ENCODE measurements at places on chromosomes 4 and X.

DNA sequence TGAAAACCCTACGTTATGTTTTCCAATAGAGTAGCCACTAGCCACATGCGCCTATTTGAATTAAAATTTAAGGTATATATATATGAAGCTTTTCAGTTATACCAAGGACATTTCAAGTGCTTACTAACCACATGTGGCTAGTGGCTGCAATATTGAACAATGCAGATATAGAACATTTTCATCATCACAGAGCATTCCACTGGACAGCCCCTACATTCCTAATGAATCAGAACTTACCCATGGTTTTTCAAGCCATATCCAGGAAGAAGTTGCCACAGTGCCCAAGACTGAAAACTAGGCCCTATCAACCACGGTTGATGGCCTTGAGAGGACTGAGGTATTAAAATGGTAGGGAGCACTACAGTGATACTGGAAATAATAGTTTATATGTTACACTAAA, 29.7 kb downstream of the NEK1 start:
- no peak for DNase-seq

DNA sequence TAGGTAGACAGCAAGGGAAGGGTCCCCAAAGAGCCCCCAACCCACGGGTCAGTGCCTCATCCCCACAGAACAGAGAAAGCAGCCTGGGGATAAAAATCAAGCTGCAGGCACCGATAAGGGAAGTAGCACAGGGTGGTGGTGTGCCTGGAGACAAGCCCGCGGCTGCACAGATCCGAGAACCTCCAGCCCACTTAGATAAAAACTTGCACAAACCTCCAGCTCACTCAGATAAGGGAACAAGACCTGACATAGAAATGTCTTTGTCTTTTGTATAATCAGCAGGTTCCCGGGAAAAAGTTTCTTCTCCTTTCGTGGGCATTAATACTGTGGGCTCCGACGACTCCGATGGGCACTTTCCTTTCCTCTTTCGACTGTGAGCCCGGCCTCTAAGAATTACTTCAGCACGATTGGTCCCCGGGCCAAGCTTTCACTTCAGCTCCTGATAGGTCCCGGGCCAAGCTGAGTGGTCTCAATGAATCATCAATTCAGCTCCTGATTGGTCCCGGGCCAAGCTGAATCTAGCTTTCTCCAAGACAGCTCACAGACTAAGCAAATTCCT, 32.4 kb downstream of the PRDX4 start:
- DNase-seq: no peak

- DNase-seq: no peak
These were observed 446.9 kb downstream of the GRXCR1 start for GRCh38 chr4:43339435-43339834.

- no peak for DNase-seq
These were observed 981.3 kb downstream of the C4orf33 start for GRCh38 chr4:130077275-130077674.

GRCh38 chr4:2963966-2964471, 648 bp downstream of the GRK4 start:
- DNase-seq: no peak

GRCh38 chr4:113447769-113448168, 313.8 kb downstream of the CAMK2D start:
- DNase-seq: no peak

- DNase-seq: no peak
These were observed 519.2 kb downstream of the PCDH10 start for GRCh38 chr4:133668061-133668851.

GRCh38 chrX:71181558-71181909, 36.9 kb downstream of the NLGN3 start:
- DNase-seq: peak; percentile 32

DNA sequence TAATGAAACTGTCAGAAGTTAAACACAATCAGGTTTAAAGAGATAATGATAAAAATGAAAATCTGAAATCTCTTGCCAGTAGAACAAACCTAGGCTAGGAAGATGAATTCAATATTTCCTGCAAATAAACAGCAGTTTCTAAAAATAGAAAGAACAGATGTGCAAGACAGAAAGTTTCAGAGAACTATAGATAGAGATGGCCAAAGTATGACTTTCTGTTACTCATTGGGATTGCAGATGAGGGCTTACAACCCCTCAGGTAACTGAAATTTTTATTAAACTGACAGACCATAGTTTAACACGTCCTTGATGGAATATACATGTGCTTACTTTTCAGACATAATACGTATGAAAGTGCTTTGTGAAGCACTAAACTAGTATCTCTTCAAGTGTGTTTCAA, 82.3 kb upstream of the PPARGC1A start:
- no peak for DNase-seq

DNA sequence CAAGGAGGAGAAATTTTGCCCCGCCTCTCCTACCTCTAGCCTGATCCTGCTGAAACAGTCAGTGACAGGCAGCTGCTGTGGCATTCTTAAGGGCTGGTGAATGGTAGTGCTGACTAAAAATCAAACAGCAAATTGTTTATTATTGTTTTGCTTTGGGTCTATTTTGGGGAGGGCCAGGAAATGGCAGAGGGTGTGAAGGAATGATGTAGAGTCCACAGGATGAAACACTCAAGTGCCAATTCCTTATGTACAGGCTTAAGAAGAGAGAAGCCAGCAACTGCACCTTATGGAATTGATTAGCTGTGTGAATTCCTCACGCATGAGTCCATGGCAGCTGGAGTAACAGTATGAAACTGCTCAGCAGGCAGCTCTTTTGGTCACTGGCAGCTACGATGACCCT, 39.7 kb downstream of the VEGFC start:
- no peak for DNase-seq

DNA sequence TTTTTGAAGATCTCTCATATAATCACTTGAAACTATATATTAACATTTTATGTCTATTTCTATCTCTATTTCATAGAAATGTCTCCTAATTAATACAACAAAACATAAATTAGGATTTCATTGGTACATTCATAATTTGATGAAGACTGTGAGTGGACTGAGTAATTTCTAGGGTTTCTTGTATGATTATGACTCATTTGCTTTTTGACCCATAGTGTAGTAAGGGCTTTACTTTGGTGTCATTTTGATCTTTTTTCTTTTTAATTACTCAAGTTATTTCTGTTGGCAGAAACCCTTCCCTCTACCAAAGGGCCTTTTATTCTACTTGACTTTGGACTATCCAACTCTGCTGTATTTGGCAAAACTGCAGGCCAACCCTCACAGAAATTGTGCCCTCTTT, 207.9 kb upstream of the MAGEB16 start:
- no peak for DNase-seq

- no peak for DNase-seq
These were observed 57.3 kb upstream of the AP1S2 start for GRCh38 chrX:15911734-15912550.

DNA sequence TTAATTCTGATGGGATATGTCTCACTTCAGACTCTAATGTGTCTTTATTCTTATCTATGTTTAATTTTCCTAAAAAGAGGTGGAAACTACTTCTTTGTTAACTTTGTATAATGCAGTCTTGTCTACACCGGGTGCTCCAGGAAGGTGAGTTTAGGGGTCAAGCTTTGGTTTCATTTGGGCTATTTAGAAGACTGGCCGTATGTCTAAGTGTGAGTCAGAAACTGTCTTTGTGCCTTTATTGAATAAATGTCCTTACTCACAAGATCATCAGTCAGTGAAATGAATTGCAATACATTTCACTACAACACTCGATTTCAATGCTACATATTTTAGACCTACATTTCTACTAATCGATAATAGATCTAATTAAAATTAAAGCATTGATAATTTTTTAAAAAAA, 56.2 kb downstream of the PROM1 start:
- no peak for DNase-seq

GRCh38 chr4:95446173-95446572, 102.6 kb downstream of the UNC5C start:
- no peak for DNase-seq

- DNase-seq: no peak
These were observed 133.8 kb upstream of the ANKRD50 start for GRCh38 chr4:124846306-124846705.

- no peak for DNase-seq
These were observed 46.7 kb downstream of the IGFBP7 start for GRCh38 chr4:57063518-57063917.

DNA sequence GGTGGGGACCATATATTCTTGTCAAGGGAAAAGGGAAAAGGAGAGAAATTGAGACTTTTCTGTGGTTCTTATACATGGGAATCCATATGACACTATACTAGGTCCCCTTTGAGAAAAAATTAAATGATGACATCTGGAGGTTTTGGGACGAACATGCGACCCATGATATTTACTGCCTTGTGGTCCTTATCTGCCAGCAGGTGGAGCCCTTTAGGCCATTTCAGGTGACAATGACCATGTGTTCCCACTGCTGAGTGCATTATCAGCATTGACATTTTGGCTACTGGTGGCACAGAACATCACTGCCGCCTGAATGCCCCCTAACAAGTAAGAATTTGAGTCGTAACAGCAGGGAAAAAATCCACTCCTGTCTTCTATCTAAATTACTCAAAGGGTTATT, 843.4 kb downstream of the FSTL5 start:
- no peak for DNase-seq

GRCh38 chrX:148984238-148984637, 483.8 kb downstream of the AFF2 start:
- DNase-seq: no peak

DNA sequence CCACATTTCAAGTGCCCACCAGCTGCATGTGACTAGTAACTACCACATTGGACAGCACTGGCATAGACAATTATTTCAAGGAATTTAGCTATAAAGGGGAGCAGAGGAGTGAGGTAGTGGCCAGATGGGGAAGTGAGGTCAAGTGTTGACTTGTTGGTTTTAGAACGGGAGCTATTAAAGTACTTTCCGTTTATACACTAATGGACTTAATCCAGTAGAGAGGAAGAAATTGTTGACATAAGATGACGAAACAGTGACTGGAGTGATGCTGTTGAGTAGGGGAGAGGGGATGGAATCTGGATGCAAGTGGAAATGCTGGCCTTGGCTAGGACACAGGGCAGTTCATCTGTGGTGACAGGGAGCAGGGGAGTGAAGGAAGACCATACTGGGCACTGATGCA, 154.4 kb downstream of the AMMECR1 start:
- DNase-seq: no peak

- DNase-seq: no peak
These were observed 34.5 kb upstream of the TLR2 start for GRCh38 chr4:153649572-153649991.

DNA sequence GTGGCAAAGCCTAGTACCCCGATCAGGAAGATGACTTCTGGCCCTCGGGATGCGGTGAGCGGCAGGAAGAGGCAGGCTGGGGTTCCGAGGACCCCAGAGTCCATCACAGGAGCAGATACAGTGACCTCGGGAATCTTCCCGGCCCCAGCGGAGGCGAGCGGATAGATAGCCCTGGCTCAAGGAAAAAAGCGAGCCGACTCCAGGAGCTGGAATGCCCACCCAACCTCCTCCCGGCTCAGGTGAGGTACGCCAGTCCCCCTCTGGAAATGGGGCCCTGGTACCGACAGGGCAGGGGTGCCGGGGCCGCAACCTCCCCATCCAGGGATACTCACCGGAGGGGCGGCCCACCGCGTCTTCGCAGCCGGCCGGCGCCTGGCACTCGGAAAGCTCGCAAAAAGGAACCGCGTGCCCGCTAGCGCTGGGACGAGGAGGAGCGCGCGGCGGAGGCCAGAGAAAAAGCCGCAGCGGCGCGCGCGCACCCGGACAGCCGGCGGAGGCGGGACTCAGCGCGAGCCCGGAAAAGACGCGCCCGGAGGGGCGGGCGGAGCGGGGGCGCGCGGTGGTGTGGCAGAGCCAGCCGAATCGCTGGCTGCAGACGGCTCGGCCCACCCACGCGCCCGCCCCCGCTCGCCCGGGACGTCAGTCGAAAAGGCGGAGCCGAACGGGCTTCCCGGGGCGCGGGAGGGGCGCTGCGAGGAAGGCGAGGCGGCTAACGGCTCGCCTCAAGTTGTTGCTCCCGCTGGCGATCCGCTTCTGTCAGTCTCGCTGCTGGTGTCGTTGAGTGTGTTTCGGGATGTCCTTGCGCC, at the start of gene ACSL4:
Gene ACSL4 (minus strand): TSS at position 451 of the 806 bp plus-strand sequence. CDS start 49,894 bp downstream, outside the sequence.
- DNase-seq: peak; percentile 80

GRCh38 chrX:114924856-114925255, 92.6 kb downstream of the IL13RA2 start:
- no peak for DNase-seq

DNA sequence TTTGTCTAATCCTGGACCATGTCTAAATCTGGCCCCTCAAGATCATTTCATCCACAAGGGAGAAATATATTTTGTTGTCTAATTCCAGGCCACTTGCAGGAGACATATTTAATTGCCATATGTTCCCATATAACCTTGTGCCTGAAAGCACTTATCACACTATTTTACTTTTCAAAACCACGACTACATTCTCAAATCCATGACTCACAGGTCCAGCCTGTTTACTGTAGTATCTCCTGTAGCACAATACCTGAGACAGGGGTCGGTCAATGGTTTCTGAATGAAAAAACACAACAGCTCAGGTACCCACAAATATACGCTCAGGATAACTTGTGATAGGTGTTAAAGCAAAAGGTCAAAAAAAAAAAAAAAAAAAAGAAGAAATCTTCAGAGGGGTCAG, 60.9 kb downstream of the SEC24D start:
- no peak for DNase-seq

DNA sequence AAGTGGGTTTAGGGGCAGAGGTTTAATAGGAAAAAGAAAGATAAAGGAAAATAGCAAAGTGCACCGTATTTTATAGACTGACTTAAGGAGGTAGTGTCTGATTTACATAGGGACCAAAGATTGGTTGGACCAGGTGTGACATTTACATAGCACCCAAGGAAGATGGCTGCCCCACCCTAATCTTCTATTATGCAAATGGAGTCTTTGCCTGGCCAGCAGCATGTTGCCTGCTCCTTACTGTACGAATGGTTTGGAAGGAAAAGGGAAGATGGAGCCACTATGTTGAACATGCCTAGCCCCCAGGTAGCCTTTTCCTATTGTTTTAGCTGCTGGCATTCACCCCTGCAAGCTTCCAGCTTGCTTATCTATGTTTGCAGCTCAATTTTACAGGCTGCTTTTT, 146.2 kb upstream of the PDE5A start:
- DNase-seq: no peak

DNA sequence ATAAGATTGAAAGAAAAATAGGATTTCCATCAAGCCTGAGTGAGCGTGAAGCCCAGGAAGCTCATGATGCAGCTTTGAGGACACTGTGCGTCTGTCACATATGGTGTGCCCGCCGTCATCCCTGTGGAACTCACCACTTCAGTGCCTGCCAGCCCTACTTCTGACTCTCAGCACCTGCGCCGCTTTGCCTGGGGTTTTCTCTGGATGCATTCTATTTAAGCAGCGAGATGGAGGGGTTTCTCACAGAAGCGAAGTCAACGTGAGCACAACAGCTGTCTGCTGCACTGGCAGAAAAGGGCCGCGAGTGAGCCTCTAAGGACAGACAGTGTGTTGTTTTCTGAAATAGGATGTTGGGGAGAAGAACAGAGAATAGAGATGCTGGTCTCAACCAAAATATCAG, 6.2 kb upstream of the TMEM128 start:
- no peak for DNase-seq

DNA sequence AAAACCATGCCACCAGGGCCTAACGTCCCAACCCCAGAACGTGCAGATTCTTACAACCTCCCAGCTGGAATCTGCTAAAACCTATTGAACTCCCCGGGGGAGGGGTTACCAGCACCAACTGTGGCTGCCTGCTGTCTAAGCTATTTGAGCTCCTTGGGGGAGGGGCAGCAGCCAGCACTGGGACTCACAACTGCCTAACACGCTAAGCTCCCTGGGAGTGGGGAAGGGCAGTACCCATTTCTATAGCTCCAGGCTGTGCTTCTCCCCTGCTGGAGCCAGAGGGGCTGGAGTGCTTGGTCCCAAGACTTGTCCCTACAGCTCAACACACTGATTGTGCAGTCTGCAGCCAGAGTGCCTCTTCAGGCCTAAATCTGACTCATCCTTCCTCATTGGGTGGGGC, 459.8 kb upstream of the FGF16 start:
- no peak for DNase-seq

GRCh38 chr4:62952366-62952765, 1456.9 kb downstream of the TECRL start:
- no peak for DNase-seq
